ENCODE measurements at places on chromosomes 12 and 14. TPM values are rescaled to one million over a fixed set of nuclear protein-coding genes. Genes with fewer than 3 reads are reported as not detected.

DNA sequence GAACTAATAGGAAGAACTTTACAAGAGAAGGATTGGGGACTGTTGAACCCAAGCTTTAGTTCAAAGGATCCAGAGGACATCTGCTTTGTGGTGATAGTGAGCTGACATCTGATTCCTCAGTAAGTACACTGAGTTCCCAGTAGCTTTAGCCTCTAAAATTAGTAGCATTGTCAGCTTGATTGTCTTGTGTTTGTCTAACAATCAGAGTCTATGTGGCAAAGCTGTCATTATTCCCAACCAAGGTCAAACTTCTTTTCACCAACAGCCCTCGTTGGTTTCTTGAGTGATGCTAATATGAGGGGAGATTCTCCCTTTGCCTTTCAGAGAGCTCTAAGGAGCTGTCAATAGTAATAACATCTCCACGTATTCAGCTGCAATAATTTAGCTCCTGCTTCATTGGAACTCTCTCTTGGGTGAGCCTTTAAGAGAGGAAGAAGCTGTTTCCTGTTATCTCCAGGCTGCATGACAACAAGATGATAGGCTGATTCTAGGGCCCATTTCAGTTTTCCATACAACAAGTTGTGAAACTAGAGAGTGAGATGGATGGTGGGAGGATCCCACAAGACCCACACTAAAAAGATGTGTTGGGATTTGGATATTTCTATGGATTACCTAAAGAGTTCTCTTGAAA, 46.7 kb downstream of the TGFB3 start:
- no peak overlapping the region for H3K27ac ChIP-seq
- no peaks in the 10 kb centered on the region for H3K27me3 ChIP-seq
- no peaks in the 10 kb centered on the region for H3K36me3 ChIP-seq
- H3K4me1 ChIP-seq, result no peaks in the 10 kb centered on the region
- no peak for DNase-seq

GRCh38 chr12:57888409-57889157, 42.1 kb upstream of the CTDSP2 start:
- H3K4me3 ChIP-seq, result no peak overlapping the region
- H3K27me3 ChIP-seq, result no peaks in the 10 kb centered on the region
- H3K27ac ChIP-seq, result no peak overlapping the region
- no peak for DNase-seq
- no peaks in the 10 kb centered on the region for H3K36me3 ChIP-seq

DNA sequence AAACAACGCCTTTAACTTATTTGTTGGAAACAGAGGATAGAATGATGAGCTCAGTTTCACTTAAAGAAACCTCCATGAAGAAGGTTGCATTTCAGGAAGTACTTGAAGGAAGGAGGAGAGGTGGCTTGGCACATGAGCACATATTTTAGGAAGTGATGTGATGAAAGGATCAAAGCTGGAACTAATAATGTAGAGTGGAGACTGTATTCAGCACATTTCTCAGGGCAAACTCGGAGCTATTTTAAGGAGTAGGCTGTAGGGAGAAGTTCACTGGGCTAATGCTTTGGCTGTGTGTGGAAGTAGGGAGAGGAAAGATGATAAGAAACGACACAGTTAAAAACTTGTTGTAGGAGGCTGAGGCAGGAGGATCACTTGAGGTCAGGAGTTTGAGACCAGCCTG, 272.8 kb downstream of the AKAP6 start:
- no peak for DNase-seq
- no peaks in the 10 kb centered on the region for H3K27me3 ChIP-seq
- H3K4me1 ChIP-seq, result no peaks in the 10 kb centered on the region
- no peak overlapping the region for H3K4me3 ChIP-seq
- H3K27ac ChIP-seq, result no peak overlapping the region
- H3K36me3 ChIP-seq, result no peaks in the 10 kb centered on the region

GRCh38 chr12:132559652-132560363, 50.6 kb downstream of the LRCOL1 start:
- DNase-seq, result no peak
- H3K27me3 ChIP-seq, result no peaks in the 10 kb centered on the region
- no peaks in the 10 kb centered on the region for H3K36me3 ChIP-seq
- H3K27ac ChIP-seq, result no peak overlapping the region
- peaks cover 26% of the 10 kb centered on the region for H3K4me1 ChIP-seq

DNA sequence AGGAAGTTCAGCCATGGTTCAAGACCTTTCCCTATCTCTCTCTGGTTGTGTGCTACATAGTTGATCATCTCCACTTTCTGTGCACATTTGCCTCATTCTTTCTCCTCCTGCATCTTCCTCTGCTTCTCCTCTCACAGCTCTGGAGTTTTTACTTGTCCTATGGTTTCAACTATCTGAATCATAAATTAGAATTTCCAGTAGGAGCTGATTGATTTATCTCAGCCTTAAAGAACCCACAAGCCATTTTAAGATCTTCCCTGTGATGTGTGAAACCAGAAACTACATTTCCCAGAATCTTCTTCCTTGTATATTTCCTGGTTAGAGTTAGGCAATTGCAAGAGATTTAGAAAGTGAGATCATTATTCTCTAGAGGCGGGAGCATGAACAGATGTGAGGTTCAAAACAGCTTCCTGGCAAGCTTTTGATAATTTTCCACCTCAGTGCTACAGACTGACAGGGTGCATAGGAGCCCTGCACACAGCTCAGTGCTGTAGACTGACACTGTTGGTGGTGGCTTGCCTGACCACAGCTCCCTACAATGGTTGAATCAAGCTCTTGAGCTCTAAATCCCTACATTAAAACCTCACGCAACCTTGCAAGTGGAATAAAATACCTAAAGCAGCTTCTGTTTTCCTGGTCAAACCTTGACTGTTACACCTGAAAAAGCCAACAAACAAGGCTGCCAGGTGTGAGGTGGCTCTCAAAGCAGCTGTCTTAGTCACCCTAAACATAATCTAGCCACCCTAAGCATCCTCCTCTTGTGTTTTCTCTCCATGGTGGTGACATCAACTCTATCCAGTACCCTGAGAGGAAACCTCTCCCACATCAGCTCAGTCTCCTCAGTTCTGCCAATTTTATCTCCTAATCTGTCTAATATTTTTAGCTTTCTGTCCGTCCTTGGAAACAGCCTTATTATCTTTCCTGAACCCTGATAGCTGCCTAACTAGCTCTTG, 21.5 kb upstream of the IFNG start:
- H3K27me3 ChIP-seq, result no peaks in the 10 kb centered on the region
- peak; percentile 58 for DNase-seq
- H3K4me1 ChIP-seq, result peaks cover 49% of the 10 kb centered on the region
- H3K27ac ChIP-seq, result no peak overlapping the region
- no peaks in the 10 kb centered on the region for H3K36me3 ChIP-seq

- no peaks in the 10 kb centered on the region for H3K36me3 ChIP-seq
- H3K4me1 ChIP-seq, result peaks cover 13% of the 10 kb centered on the region
- no peaks in the 10 kb centered on the region for H3K27me3 ChIP-seq
- no peak for DNase-seq
Measured at GRCh38 chr14:35932659-35933159, 106.6 kb downstream of the BRMS1L start.

DNA sequence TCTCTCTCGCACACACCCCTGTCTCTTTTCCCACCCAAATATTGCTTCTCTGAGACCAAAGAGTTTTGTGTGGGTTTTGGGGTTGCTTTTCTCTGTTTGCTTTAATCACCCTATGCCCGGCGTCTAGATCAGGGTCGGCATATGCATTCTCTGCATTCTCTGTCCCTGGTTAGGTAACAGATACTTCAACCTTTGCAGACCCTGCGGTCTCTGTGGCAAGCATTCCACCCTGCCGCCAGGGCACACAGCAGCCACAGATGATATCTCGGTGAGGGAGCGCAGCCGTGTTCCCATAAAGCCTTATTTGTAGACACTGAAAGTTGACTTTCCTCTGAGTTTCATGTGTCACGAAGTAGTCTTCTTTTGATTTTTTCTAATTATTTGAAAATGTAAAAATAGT, 110.4 kb upstream of the FZD10 start:
- no peaks in the 10 kb centered on the region for H3K27me3 ChIP-seq
- H3K4me3 ChIP-seq, result no peak overlapping the region
- H3K4me1 ChIP-seq, result no peaks in the 10 kb centered on the region
- H3K36me3 ChIP-seq, result no peaks in the 10 kb centered on the region
- no peak for DNase-seq

- no peaks in the 10 kb centered on the region for H3K36me3 ChIP-seq
- H3K27ac ChIP-seq, result no peak overlapping the region
- H3K4me3 ChIP-seq, result no peak overlapping the region
Measured at GRCh38 chr12:7678744-7679143, 13.0 kb upstream of the APOBEC1 start.

DNA sequence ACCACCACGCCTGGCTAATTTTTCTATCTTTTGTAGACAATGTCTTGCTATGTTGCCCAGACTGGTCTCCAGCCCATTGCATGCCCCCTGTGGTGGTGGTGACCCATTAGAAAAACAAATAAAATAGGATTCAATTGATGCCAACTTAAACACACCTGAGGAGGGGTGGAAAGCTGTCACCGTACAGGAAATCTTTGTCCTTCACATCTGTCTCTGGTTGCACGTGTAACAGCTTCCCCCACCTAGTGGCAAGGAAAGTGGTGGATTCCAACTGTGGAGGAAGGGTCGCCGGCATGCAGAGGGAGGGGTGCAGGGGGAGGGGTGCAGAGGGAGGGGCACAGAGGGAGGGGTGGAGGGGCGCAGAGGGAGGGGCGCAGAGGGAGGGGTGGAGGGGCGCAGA, 26.1 kb upstream of the GPR68 start:
- no peaks in the 10 kb centered on the region for H3K27me3 ChIP-seq
- no peak overlapping the region for H3K27ac ChIP-seq
- peaks cover 1% of the 10 kb centered on the region for H3K4me1 ChIP-seq
- no peak for DNase-seq
- no peak overlapping the region for H3K4me3 ChIP-seq

Gene NELL2
- 67.0 TPM for total RNA-seq

Gene CCDC38
- 0.24 TPM for total RNA-seq

Gene CDH24
- 0.88 TPM for total RNA-seq

Gene ATG101
- total RNA-seq, result 56.2 TPM

Gene PLEKHG7
- not detected for total RNA-seq

Gene CIPC
- 12.7 TPM for total RNA-seq

Measured in CD8-positive, alpha-beta memory T cell (primary cell).